ENCODE measurements at places on chromosomes 7 and 10.

- no peak overlapping the region for H3K27ac ChIP-seq
- no peaks in the 10 kb centered on the region for H3K4me1 ChIP-seq
- no peak overlapping the region for H3K4me3 ChIP-seq
- no peaks in the 10 kb centered on the region for H3K36me3 ChIP-seq
- H3K27me3 ChIP-seq, result peaks cover 79% of the 10 kb centered on the region
Measured at GRCh38 chr7:96997512-96998032, 7.8 kb upstream of the DLX6 start.

DNA sequence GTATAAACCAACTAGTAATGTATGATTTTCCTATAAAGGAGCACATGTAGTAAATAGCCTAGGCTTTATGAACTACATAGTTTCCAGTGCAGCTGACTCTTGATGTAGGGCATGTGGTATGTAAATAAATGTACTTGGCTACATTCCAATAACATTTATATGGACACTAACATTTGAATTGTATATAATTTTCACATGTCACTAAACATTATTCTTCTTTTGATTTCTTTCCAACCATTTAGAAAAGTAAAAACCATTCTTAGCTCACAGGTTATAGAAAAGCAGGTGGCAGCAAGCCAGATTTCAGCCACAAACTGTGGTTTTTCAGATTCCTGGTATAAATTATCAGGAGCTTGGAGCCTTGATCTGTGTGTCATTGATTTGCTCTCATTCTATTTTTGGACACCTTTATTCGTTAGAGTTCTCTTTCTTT is 1182.0 kb downstream of the CNTNAP2 start:
- no peaks in the 10 kb centered on the region for H3K36me3 ChIP-seq
- no peaks in the 10 kb centered on the region for H3K27me3 ChIP-seq
- H3K27ac ChIP-seq, result no peak overlapping the region
- DNase-seq, result no peak
- no peaks in the 10 kb centered on the region for H3K4me1 ChIP-seq

GRCh38 chr10:117169480-117169879 is 27.8 kb upstream of the KCNK18 start:
- H3K27ac ChIP-seq, result no peak overlapping the region
- peaks cover 22% of the 10 kb centered on the region for H3K4me1 ChIP-seq
- H3K4me3 ChIP-seq, result no peak overlapping the region
- H3K36me3 ChIP-seq, result no peaks in the 10 kb centered on the region
- H3K27me3 ChIP-seq, result peaks cover 36% of the 10 kb centered on the region

DNA sequence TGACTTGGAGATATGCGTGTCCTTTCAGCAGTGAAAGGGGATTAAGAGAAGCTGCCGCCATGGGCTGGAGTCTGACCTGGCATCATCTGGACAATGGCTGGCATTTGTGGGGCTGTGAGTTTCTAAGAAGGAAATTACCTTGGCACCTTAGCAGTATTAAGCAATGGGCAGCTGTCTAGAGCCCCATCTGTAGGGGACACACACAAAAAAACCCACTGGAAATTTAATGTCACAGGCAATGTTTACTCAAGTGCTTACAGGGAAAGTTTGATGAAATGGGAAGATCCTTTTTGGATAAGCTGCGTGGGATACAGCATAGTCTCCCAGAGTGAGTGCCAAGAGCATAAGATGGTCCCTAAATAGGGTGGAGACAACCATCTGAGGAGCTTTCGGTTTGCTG is 25.0 kb downstream of the ADRA2A start:
- no peaks in the 10 kb centered on the region for H3K36me3 ChIP-seq
- H3K4me1 ChIP-seq, result no peaks in the 10 kb centered on the region
- no peak for DNase-seq
- H3K4me3 ChIP-seq, result no peak overlapping the region

DNA sequence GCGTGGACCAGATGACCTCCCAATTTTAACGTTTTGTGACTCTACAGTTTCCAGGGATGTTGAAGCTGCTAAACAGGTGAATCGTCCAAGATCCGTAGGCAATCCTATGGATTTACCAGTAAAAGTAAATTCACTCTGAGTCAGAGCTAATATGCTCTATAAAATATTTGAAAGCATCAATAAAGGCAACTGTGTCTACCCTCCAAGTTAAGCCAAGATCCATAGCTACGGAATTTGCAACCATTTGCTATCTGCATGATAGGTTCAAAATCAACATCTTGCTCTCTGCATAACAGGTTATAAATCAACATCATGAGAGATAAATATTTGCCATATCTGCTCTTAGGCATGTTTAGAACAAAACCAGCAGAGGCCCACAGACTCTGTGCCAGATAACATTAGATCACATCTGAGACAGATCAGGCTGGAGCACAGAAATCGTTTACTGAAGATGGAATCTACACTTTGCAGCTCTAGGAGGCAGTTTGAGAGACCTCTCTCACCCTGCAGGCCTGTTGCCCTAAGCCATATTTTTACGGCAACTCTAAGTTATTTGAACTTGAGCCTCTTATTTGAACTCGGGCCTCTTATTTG is 80.7 kb upstream of the PDCD4 start:
- no peaks in the 10 kb centered on the region for H3K36me3 ChIP-seq
- peaks cover 1% of the 10 kb centered on the region for H3K4me1 ChIP-seq
- H3K4me3 ChIP-seq, result no peak overlapping the region
- no peak for DNase-seq
- H3K27me3 ChIP-seq, result no peaks in the 10 kb centered on the region

- no peaks in the 10 kb centered on the region for H3K4me1 ChIP-seq
- no peaks in the 10 kb centered on the region for H3K36me3 ChIP-seq
- no peak overlapping the region for H3K27ac ChIP-seq
- H3K27me3 ChIP-seq, result no peaks in the 10 kb centered on the region
- no peak for DNase-seq
- H3K4me3 ChIP-seq, result no peak overlapping the region
Measured at GRCh38 chr10:129509835-129510234, 42.8 kb downstream of the MGMT start.

- no peak overlapping the region for H3K4me3 ChIP-seq
- no peaks in the 10 kb centered on the region for H3K27me3 ChIP-seq
- H3K36me3 ChIP-seq, result peaks cover 82% of the 10 kb centered on the region
Measured at GRCh38 chr7:141558544-141559183, 7.5 kb downstream of the AGK start.

DNA sequence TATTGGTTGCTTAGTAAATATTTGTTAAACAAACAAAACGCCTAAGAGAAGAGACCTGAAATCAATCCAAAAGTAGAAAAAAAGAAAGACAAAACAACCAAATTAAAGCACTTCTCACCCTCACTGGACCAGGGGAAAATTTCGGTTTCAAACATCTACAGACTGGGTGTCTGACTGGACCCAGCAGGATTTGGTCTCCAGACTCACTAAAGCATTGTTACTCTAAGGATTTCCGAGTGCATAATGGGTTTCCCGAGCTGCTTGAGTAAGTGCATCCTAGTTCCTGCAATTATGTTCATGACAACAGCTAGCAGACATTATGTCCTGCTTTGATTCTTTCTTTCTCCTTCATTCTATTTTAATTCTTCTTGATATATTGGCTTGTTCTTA is 51.8 kb upstream of the FAM3C start:
- no peaks in the 10 kb centered on the region for H3K36me3 ChIP-seq
- DNase-seq, result no peak
- H3K4me3 ChIP-seq, result no peak overlapping the region

DNA sequence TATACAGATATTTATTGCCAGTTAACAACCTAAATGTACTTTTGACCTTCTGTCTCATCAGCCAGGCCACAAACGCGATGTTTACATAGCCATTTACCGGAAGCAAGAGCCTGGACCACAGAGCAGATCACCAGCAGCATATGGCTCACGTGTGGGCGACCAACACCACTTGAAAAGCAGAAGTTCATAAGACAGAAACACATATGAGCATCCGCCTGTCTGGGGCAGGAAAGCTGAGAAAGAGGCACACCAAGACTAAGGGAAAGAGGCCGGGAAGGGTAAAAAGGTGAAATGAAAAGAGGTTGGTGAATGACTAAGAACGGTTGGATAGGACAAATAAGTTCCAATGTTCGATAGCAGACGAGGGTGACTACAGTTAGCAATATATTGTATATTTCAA is 1.3 kb downstream of the ABCB1 start:
- H3K4me3 ChIP-seq, result peak overlapping the region; percentile 53
- H3K4me1 ChIP-seq, result no peaks in the 10 kb centered on the region
- peak overlapping the region; percentile 51 for H3K27ac ChIP-seq
- DNase-seq, result no peak

- no peaks in the 10 kb centered on the region for H3K27me3 ChIP-seq
- no peak overlapping the region for H3K4me3 ChIP-seq
- no peak for DNase-seq
- H3K27ac ChIP-seq, result no peak overlapping the region
Measured at GRCh38 chr10:12556039-12556438, 206.7 kb downstream of the CAMK1D start.

DNA sequence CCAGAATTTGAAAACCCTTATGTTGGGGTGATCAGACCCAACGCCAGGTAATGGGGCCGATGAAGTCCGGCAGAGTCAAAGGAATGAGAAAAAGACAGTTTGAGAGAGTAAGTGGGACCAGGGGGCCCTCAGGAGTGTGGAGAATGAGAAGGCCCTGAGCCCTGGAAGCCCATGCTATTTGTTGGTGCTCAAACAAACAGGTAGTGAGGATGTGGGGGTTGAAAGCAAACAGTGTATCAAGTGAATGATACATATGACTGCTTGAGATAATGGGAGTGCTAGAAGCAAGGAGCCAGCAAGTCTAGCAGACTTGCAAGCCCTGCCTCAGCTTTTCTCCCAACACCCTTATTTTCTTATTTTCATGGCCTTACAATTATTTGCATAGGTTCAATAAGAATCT is 11.2 kb upstream of the SEPTIN14 start:
- no peaks in the 10 kb centered on the region for H3K27me3 ChIP-seq
- H3K36me3 ChIP-seq, result no peaks in the 10 kb centered on the region
- H3K27ac ChIP-seq, result no peak overlapping the region
- DNase-seq, result no peak
- no peak overlapping the region for H3K4me3 ChIP-seq
- H3K4me1 ChIP-seq, result no peaks in the 10 kb centered on the region

DNA sequence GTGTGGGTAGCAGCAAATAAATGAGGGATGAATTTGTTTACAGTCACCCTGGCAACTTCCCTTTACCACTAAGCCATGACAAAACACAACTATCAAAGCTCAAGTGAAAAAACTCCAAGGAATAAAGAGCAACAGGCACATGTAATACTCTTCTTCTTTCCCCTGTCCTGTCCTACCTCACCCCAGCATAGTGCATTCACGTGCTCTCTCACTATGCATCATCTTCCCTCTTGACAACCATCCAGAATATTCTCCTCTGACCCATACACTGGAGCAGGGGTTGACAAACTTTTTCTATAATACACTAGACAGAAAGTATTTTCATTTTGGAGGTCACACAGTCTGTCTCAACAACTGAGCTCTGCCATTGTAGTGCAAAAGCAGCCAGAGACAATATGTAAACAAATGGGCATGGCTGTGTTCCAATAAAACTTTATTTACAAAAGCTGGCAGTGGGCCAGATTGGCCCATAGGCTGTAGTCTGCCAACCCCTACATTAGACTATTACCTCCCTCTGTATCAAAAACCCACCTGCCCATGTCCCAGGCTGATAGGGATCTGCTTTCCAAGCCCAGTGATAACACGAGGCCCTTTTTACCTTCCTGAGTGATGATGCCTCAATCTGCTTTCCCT is 354.5 kb downstream of the FGFR2 start:
- DNase-seq, result no peak
- no peak overlapping the region for H3K4me3 ChIP-seq
- peak overlapping the region; percentile 5 for H3K27ac ChIP-seq
- no peaks in the 10 kb centered on the region for H3K36me3 ChIP-seq

GRCh38 chr10:18231480-18231879 is 91.3 kb downstream of the CACNB2 start:
- H3K4me1 ChIP-seq, result no peaks in the 10 kb centered on the region
- no peak for DNase-seq
- H3K27ac ChIP-seq, result no peak overlapping the region
- H3K36me3 ChIP-seq, result no peaks in the 10 kb centered on the region
- H3K27me3 ChIP-seq, result no peaks in the 10 kb centered on the region

DNA sequence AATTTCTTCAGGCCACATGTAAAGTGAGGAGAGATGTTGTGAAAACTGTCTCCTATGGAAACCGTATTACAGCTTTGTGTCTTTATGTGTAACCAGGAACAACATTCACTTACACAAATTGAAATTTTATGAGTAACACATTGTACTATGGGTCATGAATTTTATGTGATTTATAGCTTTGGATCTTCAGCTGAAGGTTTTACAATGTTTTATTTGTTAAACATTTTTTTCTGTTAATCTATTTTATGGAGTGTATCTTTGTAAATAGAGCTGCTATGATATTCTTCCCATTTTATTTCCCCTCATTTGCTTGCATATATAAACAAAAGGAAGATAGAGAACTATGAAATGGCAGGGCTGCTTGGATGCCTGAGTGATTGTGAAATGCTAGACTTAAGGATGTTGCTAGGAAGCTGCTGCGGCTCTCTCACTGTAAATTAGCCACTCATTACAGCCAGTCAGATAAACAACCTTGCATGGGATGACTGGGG is 104.5 kb upstream of the PCLO start:
- H3K4me3 ChIP-seq, result no peak overlapping the region
- H3K4me1 ChIP-seq, result no peaks in the 10 kb centered on the region
- H3K36me3 ChIP-seq, result no peaks in the 10 kb centered on the region

GRCh38 chr10:987620-987869 is 689 bp upstream of the GTPBP4 start:
- no peaks in the 10 kb centered on the region for H3K27me3 ChIP-seq
- H3K4me3 ChIP-seq, result peak overlapping the region; percentile 99
- no peak for DNase-seq
- peak overlapping the region; percentile 97 for H3K27ac ChIP-seq

DNA sequence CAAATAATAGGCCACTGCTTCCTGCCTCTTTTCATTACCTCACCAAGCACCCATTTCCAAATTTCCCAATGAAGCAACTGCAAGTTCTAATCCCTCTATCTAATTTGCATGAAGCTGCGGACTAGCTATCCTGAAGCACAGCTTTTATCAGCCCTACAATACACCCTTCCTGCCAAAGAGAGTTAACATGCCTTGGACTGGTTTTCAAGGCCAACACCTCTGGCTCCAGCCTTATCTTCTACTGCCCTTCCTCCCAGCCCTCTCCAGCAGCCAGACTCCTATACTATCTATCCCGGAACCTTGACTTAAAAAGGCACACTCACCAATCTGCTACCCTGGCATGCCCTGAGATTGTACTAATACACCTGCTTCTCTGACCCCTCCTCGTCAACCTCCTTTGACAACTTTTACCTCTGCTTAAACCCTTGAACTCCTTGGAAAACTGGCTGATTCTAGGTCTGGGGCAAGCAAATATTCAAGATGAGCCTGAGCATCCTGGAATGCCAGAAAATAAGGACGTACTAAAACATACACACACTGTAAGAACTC is 73.4 kb downstream of the SGMS1 start:
- no peaks in the 10 kb centered on the region for H3K36me3 ChIP-seq
- no peak for DNase-seq
- no peak overlapping the region for H3K4me3 ChIP-seq
- peaks cover 39% of the 10 kb centered on the region for H3K4me1 ChIP-seq
- no peak overlapping the region for H3K27ac ChIP-seq

GRCh38 chr7:139897422-139898090 is 68.5 kb downstream of the TBXAS1 start:
- H3K4me3 ChIP-seq, result no peak overlapping the region
- peaks cover 5% of the 10 kb centered on the region for H3K27me3 ChIP-seq
- H3K4me1 ChIP-seq, result no peaks in the 10 kb centered on the region
- no peak for DNase-seq
- no peaks in the 10 kb centered on the region for H3K36me3 ChIP-seq
- H3K27ac ChIP-seq, result no peak overlapping the region

Measured in esophagus squamous epithelium (tissue), 5 donors.